Aorta (tissue), 5 donors: ENCODE measurements at places on chromosomes 4 and X. TPM values are rescaled to one million over a fixed set of nuclear protein-coding genes. Genes with fewer than 3 reads are reported as not detected.

- no peaks in the 10 kb centered on the region for H3K36me3 ChIP-seq
- no peak for DNase-seq
- H3K4me3 ChIP-seq = no peak overlapping the region
- H3K27me3 ChIP-seq = no peaks in the 10 kb centered on the region
- peaks cover 8% of the 10 kb centered on the region for H3K4me1 ChIP-seq
- H3K27ac ChIP-seq = no peak overlapping the region
Measured at GRCh38 chr4:37662251-37662650, 23.9 kb downstream of the RELL1 start.

DNA sequence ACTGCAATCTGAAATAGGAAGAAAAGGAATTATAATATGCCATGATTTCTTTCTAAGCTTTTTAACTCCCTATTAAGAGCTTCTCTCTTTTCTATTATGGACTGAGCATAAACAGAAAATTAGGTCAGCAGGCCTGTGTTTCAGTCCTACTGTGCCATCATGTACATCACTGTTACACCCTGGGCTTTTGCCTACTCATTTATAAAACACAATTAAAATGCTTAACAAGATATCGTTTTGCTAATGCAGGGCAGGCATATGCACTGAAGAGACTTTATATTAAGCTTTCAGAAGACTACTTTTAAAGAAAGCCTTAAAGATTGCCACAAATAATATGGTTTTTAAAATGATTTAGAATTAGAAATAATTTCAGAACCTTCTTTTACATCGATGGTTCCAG, 828 bp upstream of the BBS12 start:
- no peak overlapping the region for H3K4me3 ChIP-seq
- no peak overlapping the region for H3K27ac ChIP-seq
- no peaks in the 10 kb centered on the region for H3K4me1 ChIP-seq
- H3K36me3 ChIP-seq = no peaks in the 10 kb centered on the region
- DNase-seq = no peak

DNA sequence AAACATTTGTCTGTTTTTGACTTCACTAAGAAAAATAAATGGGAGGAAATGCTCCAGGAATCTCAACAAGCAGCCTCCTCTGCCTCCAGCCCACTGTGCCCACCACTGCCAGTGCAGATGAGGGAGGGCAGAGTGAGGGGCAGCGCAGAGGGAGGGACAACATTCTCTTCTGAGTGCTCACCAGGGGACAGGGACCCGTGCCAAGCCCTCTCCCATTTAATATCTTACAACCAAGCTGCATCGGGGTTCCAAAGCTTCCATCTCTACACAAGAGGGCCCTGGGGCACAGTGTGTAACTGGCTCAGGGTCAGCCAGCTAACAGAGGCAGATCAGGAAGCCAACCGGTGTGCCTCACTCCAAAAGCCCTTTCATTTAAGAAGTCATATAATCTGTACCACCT, 120.4 kb downstream of the NSUN7 start:
- no peak overlapping the region for H3K4me3 ChIP-seq
- peak overlapping the region; percentile 12 for H3K27ac ChIP-seq
- H3K4me1 ChIP-seq = no peaks in the 10 kb centered on the region
- DNase-seq = no peak
- no peaks in the 10 kb centered on the region for H3K36me3 ChIP-seq
- H3K27me3 ChIP-seq = no peaks in the 10 kb centered on the region

DNA sequence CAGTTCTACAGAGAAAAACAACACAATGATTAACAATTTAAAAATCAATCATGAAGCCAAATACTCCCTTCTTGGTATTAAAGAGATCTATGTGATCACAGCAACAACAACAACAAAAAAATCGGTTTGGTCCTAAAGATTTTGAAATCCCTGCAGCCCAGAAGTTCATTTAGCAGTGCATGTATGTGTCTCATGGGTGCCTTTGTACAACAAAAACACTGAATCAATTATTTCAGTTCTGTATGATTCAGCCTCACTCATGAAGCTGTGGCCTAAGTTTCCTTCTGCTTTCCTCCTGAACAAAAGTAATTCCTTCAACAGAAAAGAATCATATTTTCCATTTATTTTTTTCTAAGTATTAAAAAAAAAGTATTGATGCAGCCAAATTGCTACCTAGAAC, 393.4 kb upstream of the NDST3 start:
- H3K4me3 ChIP-seq = no peak overlapping the region
- H3K27ac ChIP-seq = no peak overlapping the region
- H3K36me3 ChIP-seq = no peaks in the 10 kb centered on the region
- DNase-seq = no peak
- no peaks in the 10 kb centered on the region for H3K27me3 ChIP-seq

DNA sequence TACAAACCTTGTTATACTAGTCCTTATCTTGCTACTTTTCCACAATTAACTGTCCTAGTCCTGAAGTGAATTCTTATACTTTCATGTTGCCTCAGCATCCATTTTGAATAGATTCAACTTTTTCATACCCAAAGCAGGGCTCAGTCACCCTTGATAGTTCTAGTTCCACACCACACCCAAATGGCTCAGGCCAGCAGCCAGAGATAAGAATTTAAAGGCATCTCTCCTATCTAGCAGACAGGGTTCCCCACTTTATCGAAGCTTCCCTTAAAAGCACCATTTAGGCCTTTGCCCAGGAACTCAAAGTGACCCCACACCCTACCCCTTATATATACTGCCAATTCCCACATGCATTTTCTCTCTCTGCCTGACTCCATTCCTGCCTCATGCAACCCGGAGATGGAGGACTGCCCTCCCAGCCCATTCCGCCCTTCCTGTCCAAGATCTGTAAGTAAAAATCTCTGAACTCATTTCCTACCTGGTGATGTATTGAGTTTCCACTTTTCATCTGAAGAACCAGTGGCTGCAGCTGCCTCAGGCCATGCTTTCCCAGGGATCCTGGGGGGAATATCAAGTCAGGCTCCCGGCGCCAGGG, 63.7 kb upstream of the TXK start:
- H3K4me3 ChIP-seq = no peak overlapping the region
- no peak for DNase-seq
- no peaks in the 10 kb centered on the region for H3K4me1 ChIP-seq
- no peaks in the 10 kb centered on the region for H3K36me3 ChIP-seq
- H3K27me3 ChIP-seq = no peaks in the 10 kb centered on the region

DNA sequence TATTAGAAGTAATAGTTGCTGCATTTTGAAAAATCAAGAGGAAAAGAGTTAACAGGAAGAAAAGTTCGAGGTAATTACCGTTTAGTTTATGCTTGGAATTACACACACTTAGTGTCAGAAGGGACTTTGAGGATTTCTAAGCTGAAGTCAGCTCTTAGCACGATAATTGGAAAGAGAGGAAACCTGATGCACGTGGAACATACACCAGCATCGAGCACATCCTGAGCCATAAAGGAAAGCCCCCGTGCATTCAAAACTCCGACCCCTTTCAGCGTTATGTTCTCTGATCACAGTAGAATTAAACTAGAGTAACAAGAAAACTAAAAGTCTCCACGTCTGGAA, 400 bp upstream of the PAQR3 start:
- H3K27me3 ChIP-seq = no peaks in the 10 kb centered on the region
- H3K27ac ChIP-seq = no peak overlapping the region
- no peak for DNase-seq
- H3K4me3 ChIP-seq = peak overlapping the region; percentile 58

GRCh38 chr4:176286728-176287127, 17.7 kb upstream of the ASB5 start:
- H3K27me3 ChIP-seq = no peaks in the 10 kb centered on the region
- peaks cover 2% of the 10 kb centered on the region for H3K4me1 ChIP-seq
- H3K27ac ChIP-seq = no peak overlapping the region
- no peak for DNase-seq

DNA sequence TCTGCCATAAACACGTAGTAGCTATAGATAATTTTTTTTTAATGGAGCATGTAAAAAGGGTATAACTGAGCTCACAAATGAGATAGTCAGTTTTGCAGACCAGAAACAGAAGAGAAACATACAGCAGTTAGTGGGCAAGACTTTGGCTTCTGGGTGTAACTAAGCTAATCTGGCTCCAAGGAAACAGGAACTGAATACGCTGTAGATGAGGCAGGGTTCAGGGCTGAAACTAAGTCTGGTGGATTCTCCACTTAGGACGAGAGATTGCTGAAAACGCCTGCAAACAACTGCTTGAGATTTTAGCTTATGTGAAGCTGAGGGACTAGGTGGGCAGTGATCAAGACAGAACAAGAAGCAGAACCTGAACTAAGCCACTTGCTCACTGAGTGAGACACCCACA, 91.7 kb downstream of the SMIM20 start:
- H3K27me3 ChIP-seq = no peaks in the 10 kb centered on the region
- no peak overlapping the region for H3K27ac ChIP-seq
- no peaks in the 10 kb centered on the region for H3K36me3 ChIP-seq
- no peak overlapping the region for H3K4me3 ChIP-seq

DNA sequence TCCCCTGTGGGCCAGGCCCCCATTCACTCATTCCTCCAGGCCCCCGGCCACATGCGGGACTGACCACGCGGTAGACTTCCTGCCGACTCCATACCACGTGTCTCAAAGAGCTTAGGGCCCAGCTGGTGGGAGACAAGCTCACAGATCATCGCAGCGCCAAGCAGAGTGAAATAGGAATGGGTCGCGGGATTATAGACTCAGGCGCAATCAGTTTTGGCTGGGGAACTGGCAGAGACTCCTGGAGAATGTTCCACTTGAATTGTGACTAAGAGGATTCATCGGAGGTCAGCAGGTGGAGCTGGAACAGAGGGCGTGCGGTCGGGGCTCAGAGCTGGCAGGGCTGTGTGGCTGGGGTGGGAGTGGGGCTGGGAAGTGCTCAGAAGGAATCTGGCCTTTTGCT, 15.6 kb downstream of the ATP2B3 start:
- no peak for DNase-seq
- no peaks in the 10 kb centered on the region for H3K4me1 ChIP-seq
- H3K27ac ChIP-seq = no peak overlapping the region
- H3K4me3 ChIP-seq = no peak overlapping the region
- H3K36me3 ChIP-seq = no peaks in the 10 kb centered on the region

- H3K27me3 ChIP-seq = no peaks in the 10 kb centered on the region
- H3K27ac ChIP-seq = no peak overlapping the region
- no peaks in the 10 kb centered on the region for H3K36me3 ChIP-seq
- no peak overlapping the region for H3K4me3 ChIP-seq
- no peaks in the 10 kb centered on the region for H3K4me1 ChIP-seq
Measured at GRCh38 chr4:165967486-165967885, 94.4 kb downstream of the TLL1 start.

GRCh38 chr4:171561419-171561818, 251.8 kb upstream of the GALNTL6 start:
- DNase-seq = no peak
- no peaks in the 10 kb centered on the region for H3K27me3 ChIP-seq
- no peak overlapping the region for H3K4me3 ChIP-seq
- H3K4me1 ChIP-seq = no peaks in the 10 kb centered on the region

GRCh38 chrX:131729295-131729694, 185.4 kb downstream of the OR13H1 start:
- H3K27ac ChIP-seq = no peak overlapping the region
- DNase-seq = peak; percentile 90
- no peaks in the 10 kb centered on the region for H3K36me3 ChIP-seq
- no peaks in the 10 kb centered on the region for H3K4me1 ChIP-seq
- H3K4me3 ChIP-seq = no peak overlapping the region

DNA sequence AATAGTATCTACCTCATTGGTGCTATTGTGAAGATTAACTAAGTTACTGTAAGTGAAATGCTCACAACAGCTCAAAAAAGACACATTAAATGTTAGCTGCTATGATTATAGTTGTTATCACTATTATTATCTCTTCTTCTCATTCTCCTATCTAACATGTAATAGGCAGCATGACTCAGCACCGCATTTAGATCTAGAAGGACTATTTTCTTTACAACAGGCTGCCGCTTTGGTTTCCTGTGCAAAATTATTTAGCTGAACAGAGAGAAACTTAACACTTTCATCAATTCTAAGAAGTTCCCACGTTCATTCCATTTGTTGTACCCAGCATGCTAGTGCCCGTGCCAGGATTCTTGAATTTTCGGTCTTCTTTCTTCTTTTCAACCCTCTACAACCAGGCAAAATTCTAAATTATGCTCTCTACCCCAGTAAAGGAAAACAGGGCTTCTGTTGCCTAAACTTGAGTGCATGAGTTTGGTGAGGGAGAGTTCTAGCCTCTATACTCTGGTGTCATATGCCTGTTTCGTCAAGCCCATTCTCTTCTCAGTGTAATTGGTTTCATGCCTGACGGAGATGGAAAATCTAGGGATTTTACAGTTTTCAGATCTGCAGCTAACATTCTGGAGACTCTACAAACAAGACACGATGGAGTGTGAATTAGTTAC, 378.9 kb downstream of the PPP1R2C start:
- no peak overlapping the region for H3K27ac ChIP-seq
- DNase-seq = no peak
- H3K36me3 ChIP-seq = no peaks in the 10 kb centered on the region
- no peaks in the 10 kb centered on the region for H3K27me3 ChIP-seq
- H3K4me1 ChIP-seq = no peaks in the 10 kb centered on the region
- no peak overlapping the region for H3K4me3 ChIP-seq

- no peaks in the 10 kb centered on the region for H3K36me3 ChIP-seq
- H3K4me1 ChIP-seq = no peaks in the 10 kb centered on the region
- DNase-seq = no peak
Measured at GRCh38 chrX:103941201-103941975, 21.0 kb upstream of the TMSB15B start.

DNA sequence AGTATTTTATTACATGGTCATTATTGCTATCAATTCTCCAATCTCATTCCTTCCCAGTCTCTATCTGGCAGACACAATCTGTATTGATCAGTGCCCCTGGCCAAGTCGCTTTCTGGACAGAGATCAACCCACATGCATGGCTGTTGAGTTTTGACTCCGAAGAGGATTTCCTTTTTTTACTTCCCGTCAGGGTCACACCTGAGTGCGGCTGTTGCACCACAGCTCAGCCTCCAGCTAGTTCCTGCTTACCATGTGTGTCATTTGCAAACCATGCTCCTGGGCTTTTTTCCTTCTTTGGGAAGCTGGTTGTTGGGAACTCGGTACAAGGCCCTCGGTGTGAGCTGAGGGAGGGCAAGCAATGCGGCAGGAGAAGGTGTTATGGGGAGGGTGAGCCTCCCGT, 11.7 kb downstream of the MAGED2 start:
- DNase-seq = no peak
- no peak overlapping the region for H3K4me3 ChIP-seq
- no peaks in the 10 kb centered on the region for H3K36me3 ChIP-seq
- H3K27ac ChIP-seq = no peak overlapping the region
- H3K4me1 ChIP-seq = no peaks in the 10 kb centered on the region

GRCh38 chrX:69073721-69074120, 91.5 kb downstream of the PJA1 start:
- H3K27ac ChIP-seq = no peak overlapping the region
- DNase-seq = peak; percentile 20
- no peaks in the 10 kb centered on the region for H3K36me3 ChIP-seq
- no peaks in the 10 kb centered on the region for H3K4me1 ChIP-seq

Gene KDM6A
- total RNA-seq = 42.3 TPM

Gene CHRDL1
- 38.6 TPM for total RNA-seq

Gene PDLIM3
- 805 TPM for total RNA-seq

Gene ELMOD2
- 25.7 TPM for total RNA-seq

Gene BEX1
- 0.48 TPM for total RNA-seq

Gene GPRASP2
- total RNA-seq = 15.3 TPM

Gene TCEAL3
- total RNA-seq = 34.6 TPM

Gene SORCS2
- total RNA-seq = 8.4 TPM

Gene PRR32
- total RNA-seq = not detected

Gene NLGN4X
- 1.6 TPM for total RNA-seq
